Mesothelial cell of epicardium (in vitro differentiated cells): ENCODE measurements at places on chromosomes 16 and 17.

GRCh38 chr17:16953347-16953746 lies 18.6 kb downstream of the TNFRSF13B start:
- no peak overlapping the region for H3K4me3 ChIP-seq
- DNase-seq: no peak
- H3K36me3 ChIP-seq: peaks cover 2% of the 10 kb centered on the region
- H3K27ac ChIP-seq: no peak overlapping the region
- peaks cover 26% of the 10 kb centered on the region for H3K27me3 ChIP-seq

- peaks cover 37% of the 10 kb centered on the region for H3K27me3 ChIP-seq
- no peaks in the 10 kb centered on the region for H3K36me3 ChIP-seq
- no peak for DNase-seq
- H3K27ac ChIP-seq: no peak overlapping the region
- no peak overlapping the region for H3K4me3 ChIP-seq
- H3K4me1 ChIP-seq: no peaks in the 10 kb centered on the region
Observed at GRCh38 chr17:37769050-37769449, 24.2 kb upstream of the HNF1B start.

GRCh38 chr17:55271958-55272710 lies 7.4 kb downstream of the HLF start:
- DNase-seq: no peak
- H3K27ac ChIP-seq: no peak overlapping the region
- peaks cover 3% of the 10 kb centered on the region for H3K4me1 ChIP-seq
- peaks cover 77% of the 10 kb centered on the region for H3K27me3 ChIP-seq
- no peak overlapping the region for H3K4me3 ChIP-seq

- H3K27ac ChIP-seq: no peak overlapping the region
- H3K4me3 ChIP-seq: peak overlapping the region; percentile 67
- H3K27me3 ChIP-seq: peaks cover 2% of the 10 kb centered on the region
- no peaks in the 10 kb centered on the region for H3K36me3 ChIP-seq
Observed at GRCh38 chr16:85686912-85687591, 1.7 kb downstream of the GINS2 start.

DNA sequence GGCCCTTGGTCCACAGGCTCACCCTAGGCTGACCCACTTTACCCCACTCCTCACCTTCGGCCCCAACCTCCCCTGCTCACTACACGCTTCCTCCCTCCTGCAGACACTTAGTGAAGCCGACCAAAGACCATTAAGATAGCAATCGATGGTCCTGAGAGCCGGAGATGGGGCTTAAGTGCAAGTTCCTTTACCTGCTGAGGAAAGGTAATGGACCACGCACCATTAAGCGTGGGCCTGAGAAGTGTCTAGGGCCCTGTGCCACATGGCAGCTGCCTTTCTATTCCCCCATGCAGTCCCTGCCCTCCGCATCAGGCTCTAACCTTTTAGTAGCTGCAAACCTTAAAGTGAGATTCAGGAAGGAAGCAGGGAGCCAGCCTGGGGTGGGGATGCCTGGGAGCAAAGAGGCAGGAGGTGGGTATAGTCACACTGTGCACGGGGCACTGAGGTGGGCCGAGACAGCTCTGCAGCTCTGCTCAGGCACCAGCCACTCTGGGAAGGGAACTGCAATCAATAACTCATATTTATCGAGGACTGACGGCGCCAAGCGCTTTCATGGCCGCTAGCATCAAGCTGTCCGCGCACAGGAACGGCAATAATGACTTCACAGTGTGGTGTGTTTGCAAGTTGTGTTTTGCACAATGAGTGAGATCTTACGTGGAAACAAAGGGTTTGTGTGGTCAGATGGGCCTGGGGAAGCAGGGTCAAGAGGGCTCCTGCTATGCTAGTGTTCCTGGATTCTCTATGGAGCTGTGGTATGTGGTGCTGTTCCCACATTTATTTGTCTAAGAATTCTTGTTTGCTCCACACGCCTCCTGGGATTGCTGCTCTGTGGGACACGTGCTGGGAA lies 84.9 kb upstream of the CDC42EP4 start:
- H3K27me3 ChIP-seq: no peaks in the 10 kb centered on the region
- H3K36me3 ChIP-seq: no peaks in the 10 kb centered on the region
- no peak overlapping the region for H3K27ac ChIP-seq
- no peak for DNase-seq

DNA sequence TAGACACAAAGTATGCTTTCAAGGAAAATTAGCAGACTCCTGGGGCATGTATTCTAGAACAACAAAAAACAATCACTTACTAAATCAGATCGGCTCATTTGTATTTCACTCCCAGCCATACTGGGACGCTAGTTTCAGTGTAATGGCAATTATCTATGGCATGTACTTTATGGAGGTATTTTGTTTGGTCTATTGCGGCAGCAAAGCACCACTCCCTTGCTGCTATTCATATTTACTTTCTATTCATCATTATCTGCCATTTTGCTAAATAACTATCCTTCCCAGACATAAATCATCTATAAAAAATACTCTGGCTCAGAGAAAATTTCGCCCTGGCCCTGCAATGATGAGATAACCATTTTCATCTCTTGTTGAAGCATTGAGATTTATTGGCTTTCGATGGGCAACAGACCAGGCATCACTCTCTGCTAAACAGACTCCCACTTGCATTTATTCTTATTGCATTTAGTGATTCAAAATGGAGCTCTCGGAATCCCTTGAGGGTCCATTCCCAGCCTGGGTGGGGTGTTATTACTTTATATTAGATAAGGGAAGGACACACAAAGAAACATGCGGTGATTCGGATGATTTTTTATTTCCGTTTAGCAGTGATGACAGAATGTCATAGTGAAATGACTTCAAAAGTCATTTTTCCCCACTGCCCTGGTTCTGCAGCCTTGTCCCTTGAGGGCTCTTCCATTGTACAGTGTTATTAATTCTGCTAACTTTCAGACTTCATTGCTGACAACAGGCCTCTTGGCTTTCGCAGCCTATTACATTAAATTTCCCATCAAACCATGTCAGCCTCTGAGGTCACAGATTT lies 225.8 kb downstream of the IRX3 start:
- no peaks in the 10 kb centered on the region for H3K27me3 ChIP-seq
- no peak for DNase-seq
- peak overlapping the region; percentile 53 for H3K27ac ChIP-seq
- H3K36me3 ChIP-seq: no peaks in the 10 kb centered on the region
